Aorta (tissue), 5 donors: ENCODE measurements at places on chromosomes 4 and X.

DNA sequence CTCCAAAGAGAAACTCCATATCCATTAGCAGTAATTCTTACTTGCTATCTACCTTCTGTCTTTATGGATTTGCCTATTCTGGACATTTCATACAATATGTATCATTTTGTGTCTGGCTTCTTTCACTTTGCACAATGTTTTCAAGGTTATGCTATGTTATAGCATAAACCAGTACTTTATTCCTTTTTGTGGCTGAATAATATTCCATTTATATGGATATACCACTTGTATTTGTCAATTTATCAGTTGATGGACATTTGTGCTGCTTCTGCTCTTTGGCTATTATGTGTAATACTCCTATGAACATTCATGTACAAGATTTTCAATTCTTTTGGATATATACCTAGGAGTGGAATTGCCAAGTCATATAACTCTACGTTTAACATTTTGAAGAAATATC is 18.9 kb upstream of the HPSE start:
- DNase-seq = no peak

GRCh38 chrX:140701480-140701879 is 8.1 kb upstream of the LINC00632 start:
- DNase-seq = no peak

DNA sequence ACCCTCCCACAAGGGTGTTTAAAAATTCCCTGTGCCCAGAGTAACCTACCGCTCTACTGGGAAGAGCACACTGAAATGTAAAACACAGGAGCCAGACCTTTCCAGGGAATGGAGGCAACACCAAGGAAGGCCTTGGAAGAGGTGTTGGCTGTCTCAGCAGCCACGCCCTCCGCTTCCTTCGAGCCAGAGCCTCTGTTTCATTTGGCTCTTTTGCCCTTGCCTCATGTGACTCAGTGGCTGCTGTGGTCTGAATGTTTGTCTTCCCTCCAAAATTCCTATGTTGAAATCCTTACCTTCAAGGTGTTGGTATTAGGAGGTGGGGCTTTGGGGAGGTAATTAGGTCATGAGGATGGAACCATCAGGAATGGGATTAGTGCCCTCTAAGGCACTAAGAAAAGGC is 11.3 kb downstream of the SCD5 start:
- no peak for DNase-seq

- no peak for DNase-seq
Measured at GRCh38 chr4:87406462-87406861, 15.5 kb upstream of the HSD17B11 start.
